IMR-90 (cell line): ENCODE measurements at places on chromosomes 1 and 21. TPM values are rescaled to one million over a fixed set of nuclear protein-coding genes. Genes with fewer than 3 reads are reported as not detected.

GRCh38 chr1:67818725-67819301 lies 14.5 kb downstream of the GNG12 start:
- DNase-seq = no peak

- no peak for DNase-seq
Observed at GRCh38 chr1:19346026-19346425, 33.9 kb downstream of the SLC66A1 start.

GRCh38 chr1:195981448-195982139 lies 626.6 kb downstream of the KCNT2 start:
- peak; percentile 45 for DNase-seq

DNA sequence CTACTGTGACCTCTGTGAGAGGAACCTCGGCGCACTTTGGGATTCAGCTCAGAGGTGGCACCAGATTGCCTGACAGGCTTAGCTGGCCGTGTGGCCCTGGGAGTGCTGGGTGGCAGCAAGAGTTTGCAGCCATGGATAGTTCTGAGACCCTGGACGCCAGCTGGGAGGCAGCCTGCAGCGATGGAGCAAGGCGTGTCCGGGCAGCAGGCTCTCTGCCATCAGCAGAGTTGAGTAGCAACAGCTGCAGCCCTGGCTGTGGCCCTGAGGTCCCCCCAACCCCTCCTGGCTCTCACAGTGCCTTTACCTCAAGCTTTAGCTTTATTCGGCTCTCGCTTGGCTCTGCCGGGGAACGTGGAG lies 67.5 kb downstream of the DISC1 start:
- DNase-seq = no peak

DNA sequence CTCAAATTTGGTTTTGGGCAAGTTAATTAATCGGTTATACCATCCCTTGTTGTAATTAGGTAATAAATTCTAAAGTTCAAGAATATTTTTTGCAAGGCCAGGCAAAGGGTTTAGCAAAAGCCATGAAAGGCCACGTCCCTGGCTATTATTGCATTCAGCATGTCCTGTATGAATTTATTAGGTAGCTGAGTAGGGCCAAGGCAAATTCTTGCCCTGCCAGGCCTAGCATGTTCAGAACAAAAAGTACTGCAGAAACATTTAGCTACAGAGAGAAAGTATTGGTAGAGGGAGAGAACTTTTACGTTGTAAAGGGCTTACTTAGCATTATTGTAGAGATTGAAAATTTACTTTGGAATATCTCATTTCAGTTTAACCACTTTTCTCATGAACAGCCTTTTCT lies 94.4 kb downstream of the PATJ start:
- no peak for DNase-seq

Gene TNFRSF9
- total RNA-seq = 0.56 and 0.72 TPM in 2 replicates

Gene CACNA1S
- total RNA-seq = not detected in 2 replicates

Gene SLC6A17
- total RNA-seq = 0.54 and 0.83 TPM in 2 replicates

Gene SLC45A1
- total RNA-seq = 0.72 and 0.83 TPM in 2 replicates
